ENCODE measurements at places on chromosomes 12 and 14.
A peak's percentile ranks its signal among the peaks of the same experiment; 100 is the strongest.

GRCh38 chr12:30111719-30112118 is 328.0 kb upstream of the TMTC1 start:
- no peak for DNase-seq

DNA sequence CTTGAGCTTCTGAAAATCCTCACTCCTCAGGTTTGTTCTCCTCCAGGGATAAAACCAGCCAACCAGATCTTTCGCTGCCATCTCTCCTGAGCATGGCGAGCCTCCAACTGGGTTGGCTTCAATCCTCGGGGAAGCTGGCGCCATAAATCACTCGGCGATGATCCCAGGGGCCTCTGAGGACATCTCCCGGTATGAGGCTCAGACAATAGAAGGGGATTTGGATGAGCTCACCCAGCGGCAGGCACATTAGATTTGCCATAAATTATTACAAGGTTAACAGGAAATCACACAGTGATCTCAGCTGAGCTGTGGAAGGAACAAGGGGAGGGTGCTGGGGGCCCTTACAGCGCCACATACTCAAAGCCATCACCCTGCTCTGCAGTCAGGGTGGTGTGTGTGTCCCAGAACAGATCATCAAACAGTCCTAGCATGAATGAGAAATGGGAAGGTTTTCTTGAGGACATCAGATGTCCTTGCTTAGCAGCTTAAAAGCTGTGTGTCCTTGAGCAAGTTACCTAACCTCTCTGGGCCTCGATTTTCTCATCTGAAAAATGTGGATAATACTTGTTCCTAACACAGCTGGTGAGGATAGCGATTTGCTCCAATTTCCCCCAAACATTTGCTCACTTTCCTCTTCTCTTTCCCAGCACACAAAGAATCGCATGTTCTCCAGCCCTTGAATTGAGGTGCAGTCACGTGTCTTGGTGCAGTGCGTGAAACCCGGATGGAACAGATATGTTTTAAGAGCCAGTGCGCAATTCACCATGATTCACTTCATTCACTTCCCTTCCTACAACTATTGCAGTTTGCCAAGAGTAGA is 142.8 kb downstream of the SCARB1 start:
- DNase-seq: peak; percentile 32

- DNase-seq: no peak
Observed at GRCh38 chr12:127450826-127451225, 816.1 kb upstream of the TMEM132C start.

DNA sequence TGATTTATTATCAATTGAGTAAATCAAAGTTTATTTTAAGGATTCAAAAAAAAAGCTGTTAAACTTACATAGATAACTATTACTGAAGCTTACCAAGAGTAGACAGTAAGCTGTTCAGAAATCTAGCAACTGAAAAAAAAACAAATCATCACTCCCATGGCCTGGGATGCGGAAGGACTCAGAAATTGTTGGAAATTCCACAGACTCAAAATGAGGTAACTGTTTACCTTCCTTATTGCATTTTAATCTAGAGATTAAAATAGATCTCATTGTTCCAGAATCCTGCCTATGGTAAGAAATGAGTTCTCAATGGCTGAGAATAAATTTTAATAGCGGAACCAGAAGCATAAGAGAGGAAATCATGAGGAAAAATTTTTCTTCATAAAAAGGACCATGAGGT is 87.2 kb downstream of the PPM1H start:
- no peak for DNase-seq

DNA sequence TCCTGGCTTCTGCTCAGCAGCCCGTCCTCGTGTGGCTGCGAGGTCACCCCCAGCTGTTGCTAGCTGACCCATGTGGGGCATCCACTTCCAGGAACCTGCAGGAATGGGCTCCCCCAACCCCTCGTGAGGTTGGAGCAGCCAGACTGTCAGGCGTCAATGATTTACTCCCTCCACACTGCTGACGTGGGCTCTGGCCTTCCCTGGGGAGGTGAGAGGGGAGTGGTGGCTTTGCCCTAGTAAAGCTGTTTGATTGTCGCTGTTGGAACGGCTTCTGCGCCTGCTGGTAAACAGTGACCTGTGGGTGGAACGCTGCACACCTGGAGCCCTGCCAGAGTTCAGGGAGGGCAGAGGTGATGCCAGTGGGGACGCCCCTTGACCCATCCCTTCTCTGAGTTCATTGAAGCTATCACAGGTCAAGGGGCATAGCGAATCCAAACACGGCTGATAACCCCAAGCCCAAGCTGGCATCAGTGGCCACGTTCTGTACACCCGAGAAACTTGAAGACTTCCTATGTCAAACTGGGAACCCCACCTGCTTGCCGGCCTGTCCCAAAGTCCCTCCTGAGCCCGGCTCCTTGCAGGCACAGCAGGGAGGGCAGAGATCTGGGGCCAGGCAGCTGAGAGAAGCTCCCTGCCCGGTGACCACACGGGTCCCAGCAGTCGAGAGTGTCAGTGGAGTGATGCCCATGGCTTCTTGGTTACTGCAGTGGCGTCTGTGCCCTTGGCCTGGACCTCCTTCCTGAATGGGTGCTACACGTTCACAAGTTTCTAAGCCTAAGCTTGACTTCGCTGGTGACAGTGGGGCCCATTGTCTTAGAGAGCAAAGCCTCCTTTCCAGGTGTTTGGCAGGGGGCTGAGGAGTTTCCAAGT is 2.7 kb downstream of the ASPG start:
- DNase-seq: no peak

DNA sequence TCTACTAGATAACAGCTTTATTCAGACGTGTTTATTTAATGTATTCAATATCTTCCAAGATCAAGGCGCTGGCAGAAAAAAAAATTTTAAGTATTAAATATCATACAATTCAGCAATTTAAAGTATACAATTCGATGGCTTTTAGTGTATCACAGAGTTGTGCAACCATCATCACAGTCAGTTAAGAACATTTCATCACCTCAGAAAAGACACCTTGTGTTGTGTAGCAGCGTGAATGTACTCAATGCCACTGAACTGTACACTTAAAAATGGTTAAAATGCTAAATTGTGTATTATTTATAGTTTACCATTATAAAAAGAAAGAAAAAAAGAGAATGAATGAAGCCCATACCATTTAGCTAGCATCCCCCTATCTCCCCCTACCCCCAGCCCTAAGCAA is 96.4 kb downstream of the RIN3 start:
- no peak for DNase-seq

GRCh38 chr12:16946704-16947103 is 340.7 kb upstream of the LMO3 start:
- DNase-seq: no peak

- DNase-seq: no peak
Observed at GRCh38 chr12:26906704-26907103, 31.1 kb downstream of the INTS13 start.

DNA sequence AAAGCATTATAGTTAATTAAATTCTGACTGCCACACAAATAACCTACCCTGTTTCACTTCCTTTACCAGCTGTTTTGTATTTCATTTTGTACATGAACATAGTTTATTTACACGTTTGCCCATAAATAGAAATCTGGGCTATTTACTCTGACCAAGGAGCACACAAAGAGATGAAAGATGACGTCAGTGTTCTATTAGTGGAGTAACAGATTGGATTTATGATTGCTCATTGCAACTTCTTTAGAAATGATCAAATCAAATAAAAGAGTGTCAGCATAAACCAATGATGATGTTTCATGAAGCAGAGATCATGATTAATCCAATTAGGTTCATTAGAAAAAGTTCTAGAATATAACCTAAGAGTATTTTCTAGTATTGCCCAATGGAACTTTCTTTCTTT is 12.0 kb upstream of the RTL1 start:
- DNase-seq: no peak

- no peak for DNase-seq
Observed at GRCh38 chr12:50580436-50580835, 75.7 kb downstream of the DIP2B start.

DNA sequence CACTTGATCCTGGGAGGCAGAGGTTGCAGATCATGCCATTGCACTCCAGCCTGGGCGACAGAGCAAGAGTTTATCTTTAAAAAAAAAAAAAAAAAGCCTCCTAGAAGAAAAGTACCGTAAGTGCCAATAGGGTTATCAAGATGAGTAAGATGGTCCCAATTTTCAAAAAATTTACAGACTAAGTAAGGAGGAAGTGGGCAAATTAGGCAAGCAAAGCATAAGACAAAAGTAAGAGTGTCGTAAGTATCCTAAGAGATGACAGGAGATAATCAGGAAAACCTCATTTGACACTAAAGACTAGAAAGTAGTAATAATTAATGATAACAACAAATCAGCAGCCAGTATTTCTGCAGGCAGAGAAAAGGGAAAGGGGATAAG is 12.2 kb downstream of the PYM1 start:
- DNase-seq: no peak

DNA sequence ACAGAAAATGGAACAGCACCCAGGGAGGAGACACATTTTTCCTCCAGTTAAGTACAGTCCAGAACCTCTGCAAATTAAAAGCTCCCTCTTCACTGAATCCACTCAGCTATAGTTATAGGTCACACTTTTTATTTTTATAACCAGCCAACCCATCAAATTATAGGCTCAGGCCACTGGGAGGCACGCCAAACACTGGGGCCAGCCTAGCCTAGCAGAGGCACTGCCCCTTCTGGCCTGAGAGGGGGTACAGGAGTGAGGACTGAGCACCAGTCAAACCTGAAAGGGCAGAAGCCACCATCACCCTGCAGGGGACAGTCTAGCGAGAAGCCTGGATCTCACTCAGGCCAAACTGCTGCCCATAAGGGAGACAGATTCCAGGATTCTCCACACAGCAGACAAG is 19.3 kb downstream of the FMNL3 start:
- DNase-seq: no peak

GRCh38 chr12:12398026-12398859 is 41.4 kb downstream of the BORCS5 start:
- peak; percentile 95 for DNase-seq

DNA sequence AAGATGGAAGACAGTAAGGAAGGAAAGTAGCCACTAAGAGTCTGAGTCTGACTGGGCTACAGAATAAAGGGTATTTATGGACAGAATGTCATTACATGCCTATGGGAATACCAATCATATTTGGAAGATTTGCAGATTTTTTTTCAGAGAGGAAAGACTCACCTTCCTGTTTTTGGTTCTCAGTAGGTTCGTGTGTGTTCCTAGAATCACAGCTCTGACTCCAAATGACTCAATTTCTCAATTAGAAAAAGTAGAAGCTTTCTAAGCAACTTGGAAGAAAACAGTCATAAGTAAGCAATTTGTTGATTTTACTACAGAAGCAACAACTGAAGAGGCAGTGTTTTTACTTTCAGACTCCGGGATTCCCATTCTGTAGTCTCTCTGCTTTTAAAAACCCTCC is 15.4 kb upstream of the PAPLN start:
- DNase-seq: peak; percentile 36

DNA sequence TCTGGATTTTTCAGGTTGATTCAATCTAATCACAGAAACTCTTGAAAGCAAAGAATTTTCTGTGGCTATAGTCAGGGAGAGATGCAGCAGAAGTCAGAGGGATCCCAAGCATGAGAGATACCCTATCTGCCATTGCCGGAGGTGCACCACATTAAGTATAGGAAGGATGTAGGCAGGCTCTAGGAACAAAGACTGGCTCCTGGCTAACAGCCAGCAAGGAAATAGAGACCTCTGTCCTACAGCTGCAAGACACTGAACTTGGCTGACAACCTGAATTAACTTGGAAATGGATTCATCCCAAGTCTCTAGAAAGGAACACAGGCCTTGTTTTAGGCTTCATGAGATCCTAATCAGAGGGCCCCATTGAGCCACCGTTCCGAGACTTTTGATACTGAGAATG is 364.9 kb upstream of the FLRT2 start:
- no peak for DNase-seq

DNA sequence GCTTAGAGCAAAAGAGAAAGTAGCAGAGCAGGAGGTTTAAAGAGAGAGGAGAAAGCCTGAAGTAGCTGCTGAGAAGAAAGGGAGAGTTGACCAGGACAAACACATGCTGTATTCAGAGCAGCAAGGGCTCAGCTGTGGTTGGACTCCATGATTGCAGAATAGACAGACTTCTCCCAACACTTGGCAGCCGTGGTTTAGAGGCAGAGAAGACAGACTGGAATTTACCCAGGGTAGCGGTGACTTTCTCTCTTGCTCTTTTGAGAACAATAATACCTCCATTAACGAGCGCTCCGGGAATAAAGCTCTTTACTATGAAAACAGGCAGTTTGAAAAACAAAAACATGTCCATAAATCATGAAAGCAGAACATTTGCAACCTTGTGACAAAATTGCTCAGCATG is 21.4 kb upstream of the IGF1 start:
- no peak for DNase-seq

- DNase-seq: no peak
Observed at GRCh38 chr12:6338955-6339354, 2.9 kb downstream of the TNFRSF1A start.

GRCh38 chr12:77064896-77065360 is 441 bp downstream of the E2F7 start:
- DNase-seq: no peak

DNA sequence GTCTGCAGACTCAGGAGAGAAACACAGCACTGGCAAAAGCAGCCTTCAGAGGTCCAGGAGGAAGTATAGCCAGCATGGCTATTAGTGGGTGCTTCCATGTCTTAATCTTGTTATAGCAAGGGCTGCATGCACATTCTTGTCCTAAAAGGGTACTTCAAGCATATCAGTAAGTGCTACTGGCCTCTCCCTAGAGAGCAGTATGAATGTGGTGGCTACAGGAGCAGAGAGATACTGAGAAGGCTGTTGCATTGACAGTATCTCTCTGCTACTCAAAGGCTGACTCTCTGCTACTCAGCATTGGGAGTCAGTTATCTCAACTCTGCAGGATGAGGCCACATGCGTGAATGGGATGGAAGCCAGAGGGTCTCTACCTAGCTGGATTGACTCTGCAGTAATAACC is 2.0 kb downstream of the GARIN6 start:
- DNase-seq: no peak

DNA sequence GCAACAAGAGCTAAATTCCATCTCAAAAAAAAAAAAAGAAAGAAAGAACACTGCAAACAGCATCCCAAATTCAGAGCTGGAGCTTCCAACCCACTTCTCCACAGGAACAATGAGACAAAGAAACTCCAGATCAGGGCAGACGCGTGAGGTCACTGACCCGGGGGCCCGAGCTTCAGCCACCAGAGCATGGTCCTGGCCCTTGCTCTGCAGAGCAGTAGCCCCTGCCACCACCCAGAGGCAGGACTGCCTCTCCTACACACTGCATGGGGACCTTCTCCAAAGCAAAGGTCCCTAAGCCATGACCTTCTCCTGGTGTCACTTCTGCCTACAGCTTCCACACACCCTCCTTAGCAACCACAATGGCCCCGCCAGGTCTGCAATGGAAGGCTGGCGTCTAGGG is 53.1 kb downstream of the CCNK start:
- no peak for DNase-seq

GRCh38 chr12:14691560-14691959 is 4.8 kb downstream of the GUCY2C start:
- DNase-seq: no peak

DNA sequence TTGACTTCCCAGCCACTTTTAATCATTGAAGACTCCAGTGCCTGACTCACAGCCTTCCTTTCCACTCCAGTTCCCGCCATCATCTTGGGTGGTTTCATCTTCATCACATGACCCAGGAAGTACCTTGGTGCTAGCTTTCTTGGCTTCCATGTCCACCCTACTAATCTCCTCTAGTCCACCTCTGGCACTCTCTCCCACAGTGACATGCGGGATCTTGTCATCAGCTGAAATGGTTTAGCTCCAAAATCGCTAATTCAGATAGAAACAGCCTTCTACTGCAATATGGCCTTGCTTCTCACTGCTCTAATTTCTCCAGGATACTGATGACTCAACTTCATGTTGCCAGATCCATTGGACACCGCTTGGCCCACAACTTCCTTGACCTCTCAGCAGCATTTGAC is 24.5 kb downstream of the WDR20 start:
- DNase-seq: peak; percentile 45

GRCh38 chr14:99806836-99807235 is 13.6 kb downstream of the EML1 start:
- DNase-seq: no peak

Data from HCEC 1CT (cell line).